ENCODE measurements at places on chromosomes 6 and 20.
A peak's percentile ranks its signal among the peaks of the same experiment; 100 is the strongest.

- no peak for DNase-seq
Observed at GRCh38 chr6:129665555-129665954, 44.4 kb downstream of the ARHGAP18 start.

- no peak for DNase-seq
Observed at GRCh38 chr6:79084693-79085092, 6.6 kb upstream of the PHIP start.

GRCh38 chr6:116008470-116009243 is 52.0 kb downstream of the FRK start:
- peak; percentile 45 for DNase-seq

DNA sequence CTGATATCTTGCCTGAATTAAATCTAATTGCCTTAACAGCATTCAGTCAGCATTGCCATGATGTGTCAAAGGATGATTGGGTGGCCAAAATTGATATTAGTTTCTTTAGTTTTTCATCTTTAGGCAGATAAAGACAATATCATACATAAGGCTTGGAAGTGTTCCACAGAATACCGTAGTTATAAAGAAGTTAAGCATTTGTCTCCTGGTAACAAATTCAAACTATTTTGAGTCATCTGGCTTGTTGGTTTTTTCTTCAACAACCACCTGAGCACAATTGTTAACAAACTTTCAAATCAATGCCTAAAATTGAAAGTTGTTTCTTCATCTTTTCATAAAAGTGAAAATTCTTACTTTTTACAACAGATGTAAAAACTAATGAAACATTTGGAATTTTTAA is 47.5 kb upstream of the ADGRF5 start:
- DNase-seq, result no peak

DNA sequence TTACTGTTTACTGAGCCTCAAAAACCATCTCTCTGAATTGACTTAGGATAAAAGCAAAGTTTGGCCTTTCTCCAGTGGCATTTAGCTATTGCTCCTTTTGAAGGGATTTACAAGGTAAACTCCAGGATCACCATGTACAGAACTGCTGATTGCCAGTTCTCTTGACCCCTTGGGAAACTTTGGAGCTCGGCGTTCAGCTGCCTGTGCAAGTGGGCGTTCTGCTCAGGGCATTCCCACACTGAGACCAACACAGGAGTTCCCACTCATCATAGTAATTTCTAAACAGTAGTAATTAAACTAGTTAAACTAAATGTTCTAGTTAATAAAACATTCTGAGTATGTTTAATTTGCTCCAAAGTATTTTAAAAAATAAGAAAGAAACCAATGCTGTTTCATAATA is 14.9 kb downstream of the KCNQ5 start:
- no peak for DNase-seq

DNA sequence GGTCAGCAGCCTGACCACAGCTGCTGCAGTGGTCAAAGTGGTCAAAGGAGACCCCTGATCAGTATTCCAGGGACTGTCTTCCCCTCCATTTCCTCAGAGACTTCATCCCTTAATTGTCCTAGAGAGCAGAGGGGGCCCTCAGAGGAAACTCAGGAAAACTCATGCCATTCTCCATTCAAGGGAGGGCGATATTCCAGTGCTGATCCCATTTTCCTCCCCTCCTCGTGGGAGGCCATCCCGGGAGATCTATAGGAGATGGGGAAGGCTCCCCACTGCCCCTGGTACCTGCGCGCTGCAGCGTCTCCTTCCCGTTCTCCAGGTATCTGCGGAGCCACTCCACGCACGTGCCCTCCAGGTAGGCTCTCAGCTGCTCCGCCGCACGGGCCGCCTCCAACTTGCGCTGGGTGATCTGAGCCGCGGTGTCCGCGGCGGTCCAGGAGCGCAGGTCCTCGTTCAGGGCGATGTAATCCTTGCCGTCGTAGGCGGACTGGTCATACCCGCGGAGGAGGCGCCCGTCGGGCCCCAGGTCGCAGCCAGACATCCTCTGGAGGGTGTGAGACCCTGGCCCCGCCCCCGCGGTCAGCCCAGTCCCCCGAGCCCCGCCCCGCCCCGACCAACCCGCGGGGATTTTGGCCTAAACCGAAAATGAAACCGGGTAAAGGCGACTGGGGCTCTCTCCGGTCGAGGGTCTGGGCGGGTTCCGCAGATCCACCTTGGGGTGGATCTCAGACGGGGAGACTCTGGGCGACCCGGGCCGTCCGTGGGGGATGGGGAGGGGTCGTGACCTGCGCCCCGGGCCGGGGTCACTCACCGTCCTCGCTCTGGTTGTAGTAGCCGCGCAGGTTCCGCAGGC is 878 bp downstream of the HLA-C start:
- DNase-seq, result peak; percentile 76

DNA sequence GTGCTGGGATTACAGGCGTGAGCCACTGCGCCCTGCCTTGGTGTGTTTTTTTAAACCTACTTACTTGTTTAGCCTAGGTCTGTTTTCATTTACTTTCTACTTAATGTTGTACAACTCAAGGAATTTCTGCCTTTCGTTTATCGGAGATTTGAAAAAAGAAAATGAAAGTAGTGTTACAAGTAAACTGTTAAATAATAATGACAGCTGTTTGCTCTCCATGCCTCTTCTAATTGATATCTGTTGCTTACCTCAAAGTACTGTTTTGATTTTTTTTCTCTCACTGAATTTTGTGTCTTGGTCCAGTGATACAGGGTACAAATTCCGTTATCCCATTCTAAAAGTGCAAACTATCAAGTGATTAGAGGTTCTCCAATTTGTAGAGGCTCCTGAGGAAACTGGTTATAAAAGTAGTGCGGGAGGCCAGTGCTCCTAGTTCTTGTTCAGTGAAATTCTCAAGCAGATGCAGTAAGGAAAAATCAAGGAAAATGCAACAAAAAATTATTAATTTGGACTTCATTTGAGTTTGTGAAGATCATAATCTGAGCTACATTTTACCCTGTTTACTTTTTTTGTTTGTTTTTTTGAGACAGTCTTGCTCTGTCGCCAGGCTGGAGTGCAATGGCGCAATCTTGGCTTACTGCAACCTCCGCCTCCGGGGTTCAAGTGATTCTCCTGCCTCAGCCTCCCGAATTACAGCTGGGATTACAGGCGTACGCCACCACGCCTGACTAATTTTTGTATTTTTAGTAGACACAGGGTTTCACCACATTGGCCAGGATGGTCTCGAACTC is 2.2 kb downstream of the UBR2 start:
- DNase-seq, result no peak

GRCh38 chr6:5778317-5778857 is 228.3 kb downstream of the NRN1 start:
- DNase-seq, result no peak

GRCh38 chr6:132423839-132424238 is 22.6 kb upstream of the MOXD1 start:
- no peak for DNase-seq

- DNase-seq, result no peak
Observed at GRCh38 chr6:91299544-91300491, 712.9 kb upstream of the MAP3K7 start.

GRCh38 chr20:16555754-16556153 is 17.5 kb downstream of the KIF16B start:
- DNase-seq, result no peak

GRCh38 chr6:39964094-39964493 is 29.8 kb upstream of the MOCS1 start:
- no peak for DNase-seq

GRCh38 chr6:110534731-110535492 is 58.5 kb upstream of the SLC22A16 start:
- DNase-seq, result no peak

- no peak for DNase-seq
Observed at GRCh38 chr6:38646166-38646878, 6.6 kb upstream of the BTBD9 start.

GRCh38 chr20:24321973-24322372 is 147.5 kb upstream of the SYNDIG1 start:
- DNase-seq, result no peak

DNA sequence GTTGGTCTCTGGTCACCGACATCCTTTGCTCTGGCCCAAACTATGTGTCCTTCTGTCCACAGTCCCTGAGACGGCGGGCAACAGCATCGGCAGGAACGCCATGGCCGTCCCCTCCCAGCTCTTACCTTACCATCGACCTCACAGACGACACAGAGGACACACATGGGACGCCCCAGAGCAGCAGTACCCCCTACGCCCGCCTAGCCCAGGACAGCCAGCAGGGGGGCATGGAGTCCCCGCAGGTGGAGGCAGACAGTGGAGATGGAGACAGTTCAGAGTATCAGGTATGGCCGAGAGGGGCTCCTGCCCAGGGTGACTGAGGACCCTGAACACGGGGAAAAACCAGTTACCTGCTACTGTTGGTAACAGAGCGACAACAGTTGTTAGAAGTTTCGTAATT is 25.0 kb downstream of the DNMT3B start:
- no peak for DNase-seq

DNA sequence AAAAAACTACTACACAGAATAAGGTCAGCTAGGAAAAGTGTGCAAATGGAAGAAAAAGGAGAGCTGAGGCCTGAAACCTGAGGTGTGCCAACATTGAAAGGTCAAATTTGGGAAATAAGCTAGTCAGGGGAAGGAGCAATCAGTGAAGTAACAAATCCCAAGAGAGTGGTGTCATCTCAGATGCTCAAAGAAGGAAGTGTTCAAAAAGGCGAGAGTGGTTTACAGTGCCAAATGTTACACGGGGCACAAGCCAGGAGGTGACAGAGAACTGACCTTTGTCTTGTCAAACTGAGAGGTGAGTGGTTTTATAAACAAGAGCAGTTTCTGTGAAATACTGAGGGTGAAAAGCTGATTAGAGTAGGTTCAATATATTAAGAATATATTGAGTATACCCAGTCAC is 83.0 kb upstream of the TCF21 start:
- DNase-seq, result no peak

- peak; percentile 88 for DNase-seq
Observed at GRCh38 chr6:31087494-31088089, 24.8 kb downstream of the C6orf15 start.

- DNase-seq, result no peak
Observed at GRCh38 chr6:27474172-27474465, 1.2 kb upstream of the ZNF184 start.

DNA sequence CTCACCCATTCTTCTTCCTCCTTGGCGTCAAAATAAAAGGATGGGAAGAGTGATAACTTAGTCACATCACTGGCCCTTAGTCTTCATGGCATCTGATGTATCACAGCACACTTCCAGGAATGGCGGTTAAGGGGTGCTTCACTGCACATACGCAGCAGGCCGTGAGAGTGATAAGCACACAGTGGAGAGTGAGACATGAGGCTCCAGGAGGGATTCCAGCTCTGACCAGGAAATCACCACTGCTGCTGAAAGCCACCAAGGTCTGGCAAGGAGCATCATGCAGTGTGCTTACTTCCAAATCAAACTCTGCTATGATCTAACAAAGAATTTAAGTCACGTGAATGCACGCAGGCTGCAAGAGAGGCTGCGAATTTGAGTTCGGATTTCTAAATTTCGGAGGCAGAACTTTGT is 62.4 kb downstream of the ARID1B start:
- DNase-seq, result peak; percentile 88

DNA sequence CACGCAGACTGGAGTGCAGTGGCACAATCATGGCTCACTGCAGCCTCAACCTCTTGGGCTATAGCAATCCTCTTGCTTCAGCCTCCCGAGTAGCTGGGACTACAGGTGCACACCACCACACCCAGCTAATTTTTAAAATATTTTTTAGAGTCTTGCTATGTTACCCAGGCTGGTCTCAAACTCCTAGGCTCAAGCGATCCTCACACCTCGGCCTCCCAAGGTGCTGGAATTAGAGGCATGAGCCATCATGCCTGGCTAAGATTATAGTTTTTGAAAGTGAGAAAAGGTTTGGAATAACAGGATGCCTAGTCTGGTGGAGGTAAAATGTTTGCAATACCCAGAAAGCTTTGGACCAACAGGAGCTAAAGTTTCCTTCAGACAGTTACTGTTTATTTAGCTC is 23.4 kb downstream of the GCM1 start:
- DNase-seq, result no peak

GRCh38 chr20:63176427-63177133 is 39.4 kb downstream of the YTHDF1 start:
- DNase-seq, result no peak

GRCh38 chr6:45480752-45481415 is 103.2 kb upstream of the SUPT3H start:
- DNase-seq, result no peak

GRCh38 chr6:161152907-161153662 is 120.8 kb downstream of the AGPAT4 start:
- peak; percentile 11 for DNase-seq

DNA sequence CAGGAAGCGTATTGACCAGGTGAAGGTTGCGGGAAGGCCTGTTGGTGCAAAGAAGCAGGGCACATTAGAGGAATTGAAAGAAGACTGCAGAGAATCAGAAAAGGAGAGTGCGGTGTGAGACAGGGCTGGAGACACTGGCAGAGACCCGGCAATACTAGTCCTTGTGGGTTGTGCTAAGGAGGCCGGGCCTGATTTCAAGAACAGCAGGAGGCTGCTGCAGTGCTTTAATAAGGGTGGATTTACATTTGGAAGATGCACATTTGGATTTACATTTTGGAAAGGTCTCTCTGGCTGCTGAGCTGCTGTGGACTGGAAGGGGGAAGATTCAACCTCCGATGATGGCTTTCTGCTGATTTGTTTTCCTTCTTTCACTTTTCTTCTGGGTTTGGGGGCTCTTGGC is 167.8 kb downstream of the SLC24A3 start:
- DNase-seq, result no peak

GRCh38 chr6:99611148-99611547 is 4.5 kb downstream of the PRDM13 start:
- DNase-seq, result no peak

DNA sequence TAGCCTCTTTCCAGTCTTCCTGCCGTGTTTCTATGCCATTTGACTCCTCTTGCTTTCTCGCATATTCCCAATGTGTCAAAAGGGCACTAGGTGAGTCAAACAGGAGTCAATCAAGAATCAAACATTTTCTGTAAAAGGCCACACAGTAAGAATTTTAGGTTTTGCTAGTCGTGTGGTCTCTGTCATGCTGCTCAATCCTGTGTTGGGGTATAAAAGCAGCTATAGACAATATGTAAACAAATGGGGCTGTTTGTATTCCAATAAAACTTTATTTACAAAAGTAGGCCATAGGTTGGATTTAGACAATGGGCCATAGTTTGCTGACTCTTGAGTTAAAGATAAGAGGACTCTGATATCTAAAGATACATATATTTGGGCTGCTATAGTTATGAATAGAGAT is 235.4 kb upstream of the BTBD3 start:
- no peak for DNase-seq

GRCh38 chr6:41503827-41504465 is 42.2 kb upstream of the FOXP4 start:
- DNase-seq, result peak; percentile 4
